BE2C (cell line): ENCODE measurements at places on chromosomes 5 and 9.

DNA sequence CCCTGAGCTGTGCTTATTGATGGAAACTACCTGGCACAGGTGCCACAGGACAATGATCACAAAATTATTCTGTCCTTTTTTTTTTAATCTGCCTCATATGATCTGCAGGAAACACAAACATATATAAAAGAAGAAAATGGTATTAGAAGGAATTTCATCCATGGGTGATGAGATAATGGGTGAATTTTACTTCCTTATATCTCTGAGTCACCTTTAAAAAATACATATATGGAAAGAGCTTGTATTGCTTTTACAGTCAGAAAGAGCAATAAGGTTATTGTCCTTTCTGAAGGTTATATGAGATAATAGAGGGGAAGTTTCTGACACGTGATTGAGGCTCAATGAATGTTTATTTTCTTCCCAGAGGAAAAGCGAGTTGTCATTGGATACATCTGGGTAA lies 31.6 kb downstream of the NEURL1B start:
- DNase-seq, result no peak

GRCh38 chr9:35164711-35165110 lies 2.9 kb downstream of the UNC13B start:
- DNase-seq, result no peak

- no peak for DNase-seq
Observed at GRCh38 chr9:3898461-3899218, 372.8 kb upstream of the RFX3 start.

- no peak for DNase-seq
Observed at GRCh38 chr9:129569502-129570449, 51.1 kb downstream of the C9orf50 start.

GRCh38 chr9:7243838-7244237 lies 486.1 kb downstream of the KDM4C start:
- DNase-seq, result no peak

- DNase-seq, result no peak
Observed at GRCh38 chr5:142617416-142618129, 68.3 kb downstream of the FGF1 start.

DNA sequence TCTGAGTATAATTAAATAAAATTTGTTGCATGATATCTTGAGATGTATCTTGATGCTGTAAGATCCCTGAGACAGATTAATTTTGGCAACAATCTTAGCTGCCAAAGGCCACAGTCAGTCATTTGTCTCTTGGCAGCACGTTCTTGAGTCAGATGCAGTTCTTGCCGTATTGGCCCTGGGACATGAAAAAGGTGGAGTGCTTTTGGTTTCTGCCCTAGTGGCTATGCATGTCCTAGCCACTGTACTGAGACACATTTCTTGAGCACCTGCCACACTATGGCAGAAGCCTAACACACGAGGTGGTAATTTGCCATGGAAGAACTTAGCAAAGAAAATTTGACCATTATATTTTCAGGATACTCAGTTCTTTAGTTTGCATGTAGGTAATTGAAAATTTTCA lies 45.0 kb upstream of the PHF2 start:
- DNase-seq, result no peak

- no peak for DNase-seq
Observed at GRCh38 chr5:111783537-111783936, 26.5 kb upstream of the NREP start.
